ENCODE measurements at places on chromosomes 1 and 21.

GRCh38 chr1:181676269-181676668, 193.0 kb downstream of the CACNA1E start:
- no peak for DNase-seq

- DNase-seq: no peak
These were observed 57.4 kb downstream of the ARHGEF10L start for GRCh38 chr1:17596651-17597509.

GRCh38 chr1:51504806-51505525, 14.1 kb downstream of the EPS15 start:
- DNase-seq: no peak

DNA sequence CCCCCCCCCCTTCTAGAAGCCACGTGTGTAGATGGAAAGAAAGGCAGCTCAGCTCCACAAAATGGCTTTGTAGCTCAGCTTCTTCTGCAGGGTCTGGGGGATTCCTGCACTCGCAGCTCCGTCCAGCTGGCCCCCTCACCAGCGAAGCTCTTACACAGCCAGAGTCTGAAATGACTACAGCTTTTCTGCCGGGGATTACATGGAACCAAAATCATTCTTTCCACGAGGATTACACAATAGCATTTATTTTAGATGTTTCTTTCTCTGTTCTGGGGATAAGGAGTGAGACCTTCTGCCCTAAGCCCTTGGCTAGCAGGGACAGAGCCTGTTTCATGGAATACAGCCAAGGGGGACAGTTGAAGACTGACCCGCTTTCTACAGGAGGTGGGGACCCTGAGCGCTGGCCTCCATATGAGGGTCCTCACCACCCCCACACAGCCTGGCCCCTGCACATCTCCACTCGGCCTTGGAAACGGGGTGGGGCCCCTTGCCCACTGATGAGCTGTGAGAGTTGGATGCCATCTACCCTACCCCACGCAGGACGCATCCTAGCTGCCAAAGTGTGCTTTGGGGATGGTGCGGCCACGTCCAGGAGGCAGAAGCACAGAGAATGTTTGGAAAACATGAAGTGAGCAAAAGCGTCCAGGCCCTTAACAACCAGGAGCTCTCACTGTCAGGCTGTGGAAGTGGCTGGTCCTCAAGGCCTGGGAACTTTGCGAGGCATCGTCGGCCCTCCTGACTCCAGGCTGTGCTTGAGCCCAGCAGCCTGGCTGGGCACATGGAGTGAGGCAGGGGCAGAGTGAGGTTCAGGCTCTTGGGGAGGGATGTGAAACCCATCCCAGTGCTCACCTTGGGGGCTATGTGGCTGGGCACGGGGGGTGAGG, 14.5 kb downstream of the ACTRT2 start:
- no peak for DNase-seq

- DNase-seq: no peak
These were observed 28.4 kb downstream of the ELF3 start for GRCh38 chr1:202038688-202039346.

DNA sequence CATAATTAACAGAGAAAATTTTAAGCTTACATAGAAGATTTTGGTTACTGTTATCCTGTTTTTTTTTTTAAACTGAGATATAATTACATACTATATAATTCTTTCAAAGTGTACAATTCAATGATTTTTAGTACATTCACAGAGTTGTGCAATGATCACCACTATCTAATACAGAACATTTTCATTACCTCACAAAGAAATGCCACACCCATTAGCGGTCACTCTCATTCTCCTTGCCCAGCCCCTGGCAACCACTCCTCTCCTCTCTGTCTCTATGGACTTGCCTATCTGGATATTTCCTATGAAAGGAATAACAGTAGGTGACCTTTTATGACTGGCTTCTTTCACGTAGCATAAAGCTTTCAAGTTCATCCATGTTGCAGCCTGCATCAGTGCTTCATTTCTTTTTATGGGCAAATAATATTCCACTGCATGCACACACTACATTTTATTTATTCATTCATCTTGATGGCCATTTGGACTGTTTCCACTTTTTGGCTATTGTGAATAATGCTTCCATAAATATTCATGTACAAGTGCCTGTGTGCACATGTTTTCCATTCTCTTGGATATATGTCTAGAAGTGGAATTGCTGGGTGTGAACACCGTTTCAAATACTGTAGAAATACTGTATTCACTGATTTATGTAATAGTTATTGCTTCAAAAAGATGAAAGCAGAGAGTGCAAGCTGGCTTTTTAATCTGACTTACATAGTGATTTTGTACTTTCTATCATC, 26.5 kb downstream of the TAF5L start:
- no peak for DNase-seq

DNA sequence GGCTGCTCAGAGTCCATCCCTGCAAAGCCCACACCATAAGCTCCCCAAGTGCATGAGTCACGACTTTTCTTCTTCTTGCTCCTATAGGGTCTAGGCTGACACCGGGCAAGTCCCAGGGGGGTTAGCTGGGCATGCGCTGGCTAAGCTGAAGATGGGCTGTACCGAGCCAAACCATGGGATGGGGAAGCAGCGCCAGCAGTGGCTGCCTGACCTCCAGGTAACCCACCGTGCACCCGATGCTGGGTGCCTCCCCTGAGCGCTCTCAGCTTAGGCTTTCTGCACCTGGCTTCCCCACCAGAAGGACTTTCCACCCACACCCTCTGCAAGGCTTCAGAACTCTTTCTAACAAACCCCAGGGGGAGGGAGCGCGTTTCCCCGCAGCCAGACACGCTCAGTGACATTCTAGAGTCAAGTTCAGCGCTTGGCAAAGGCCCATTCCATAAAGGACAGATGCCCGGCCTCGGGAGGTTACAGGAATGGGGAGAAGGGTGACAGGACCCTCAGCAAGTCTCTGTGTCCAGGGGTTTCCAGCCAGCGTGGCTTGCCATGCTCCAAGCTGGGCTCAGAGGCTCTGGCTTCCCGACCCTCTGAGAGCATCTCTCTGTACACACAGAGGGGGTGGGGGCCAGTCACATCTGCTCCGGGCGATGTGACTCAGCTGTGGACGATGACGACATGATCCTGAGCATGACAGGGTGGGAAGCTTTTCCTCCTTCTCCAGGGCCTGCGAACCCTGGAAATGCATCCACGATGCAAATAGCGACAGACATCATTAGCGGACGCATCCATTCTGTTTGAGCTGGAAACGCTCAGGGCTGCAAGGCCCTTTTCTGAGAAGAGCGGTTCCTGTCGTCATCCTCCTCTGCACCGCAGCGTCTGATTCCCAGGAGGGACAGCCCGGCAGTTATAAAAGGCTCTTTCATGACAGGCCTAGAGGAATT, 107.8 kb downstream of the SIK1 start:
- no peak for DNase-seq

DNA sequence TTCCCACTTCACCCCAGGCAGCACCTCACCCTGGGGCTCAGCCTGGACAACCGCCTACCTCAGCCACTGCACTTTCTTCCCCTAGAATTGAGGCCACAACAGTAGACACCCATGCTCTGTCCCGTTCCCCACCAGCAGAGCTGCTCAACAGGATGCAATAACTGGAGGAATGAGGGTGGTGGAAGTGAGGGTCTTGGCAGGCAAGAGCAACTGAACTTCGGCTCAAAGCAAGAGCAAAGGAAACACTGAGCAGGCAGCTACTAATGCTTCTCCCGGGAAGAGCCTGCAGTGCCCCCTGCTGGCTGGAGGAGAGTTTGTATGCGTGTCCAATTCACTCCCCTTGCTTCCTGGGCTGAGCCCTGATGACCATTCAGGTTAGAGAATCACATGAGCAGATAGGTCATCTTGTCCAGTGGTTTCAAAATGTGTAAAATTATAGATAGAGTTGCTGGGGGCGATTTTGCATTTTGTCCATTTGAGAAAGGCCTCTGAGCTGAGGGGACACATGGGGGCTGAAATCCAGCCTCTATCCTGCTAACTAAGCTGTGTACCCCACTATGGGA, 13.9 kb downstream of the NT5C1A start:
- peak; percentile 61 for DNase-seq

- no peak for DNase-seq
These were observed 192.0 kb downstream of the DHRS3 start for GRCh38 chr1:12426030-12426429.

- no peak for DNase-seq
These were observed 105.8 kb downstream of the TNFSF18 start for GRCh38 chr1:172944931-172945330.

- DNase-seq: peak; percentile 22
These were observed 51.0 kb downstream of the SMYD2 start for GRCh38 chr1:214331827-214332423.

DNA sequence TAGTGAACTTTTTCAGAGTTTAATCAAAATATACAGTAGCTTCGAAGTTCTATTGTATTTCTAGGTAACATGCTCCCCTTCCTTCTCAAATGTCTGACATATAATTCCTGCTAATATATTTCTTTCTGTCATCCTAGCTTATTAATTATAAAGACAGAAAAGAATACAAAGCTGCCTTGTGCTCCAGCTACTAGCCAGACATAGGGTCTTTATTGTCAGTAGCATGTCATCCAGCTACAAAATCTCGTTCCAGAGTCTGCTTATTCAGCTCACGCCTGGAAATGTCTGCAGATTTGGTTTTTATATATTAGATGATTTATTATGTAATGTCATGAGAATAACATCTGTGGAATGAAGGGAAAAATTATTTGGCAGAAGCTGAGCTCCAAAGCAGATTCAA, 1102.8 kb downstream of the BRINP3 start:
- no peak for DNase-seq

DNA sequence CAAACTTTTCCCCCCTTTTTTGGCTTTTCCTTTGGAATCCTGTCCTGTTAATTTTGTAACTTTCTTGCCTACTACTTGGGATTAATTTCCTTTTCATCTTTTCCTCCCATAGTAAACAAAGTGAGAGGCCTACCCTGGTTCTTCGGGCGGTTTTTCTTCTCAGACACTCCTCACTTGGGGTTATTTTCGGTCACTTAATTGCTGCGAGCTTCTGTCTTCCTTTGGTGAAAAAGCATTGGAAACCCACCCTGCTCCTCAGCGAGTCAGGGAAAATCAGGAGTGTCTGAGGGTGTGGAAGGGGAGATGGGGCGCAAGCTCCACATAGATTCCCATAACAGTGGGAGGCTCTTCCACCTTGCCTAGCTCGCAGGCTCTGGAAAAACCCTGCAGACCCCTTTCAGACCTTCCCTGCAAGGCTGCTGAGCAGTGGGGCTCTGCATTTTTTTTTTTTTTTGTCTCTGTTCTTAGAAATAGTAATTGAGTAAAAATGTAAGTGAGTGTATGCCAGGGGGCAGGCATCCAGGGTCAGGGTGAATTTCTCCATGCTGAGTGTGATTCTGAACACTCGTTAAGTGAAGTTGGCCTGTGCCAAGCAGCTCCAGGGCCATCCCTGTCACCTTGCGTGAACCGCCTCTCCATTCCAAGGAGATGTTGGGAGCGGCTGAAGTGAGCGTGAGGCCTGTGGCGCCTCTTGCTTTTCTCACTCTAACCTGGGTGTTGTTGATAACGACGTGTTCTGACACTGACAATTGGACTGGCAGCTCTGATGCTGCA, 20.3 kb downstream of the TGFB2 start:
- no peak for DNase-seq

GRCh38 chr1:29466258-29466657, 229.9 kb downstream of the PTPRU start:
- DNase-seq: no peak

DNA sequence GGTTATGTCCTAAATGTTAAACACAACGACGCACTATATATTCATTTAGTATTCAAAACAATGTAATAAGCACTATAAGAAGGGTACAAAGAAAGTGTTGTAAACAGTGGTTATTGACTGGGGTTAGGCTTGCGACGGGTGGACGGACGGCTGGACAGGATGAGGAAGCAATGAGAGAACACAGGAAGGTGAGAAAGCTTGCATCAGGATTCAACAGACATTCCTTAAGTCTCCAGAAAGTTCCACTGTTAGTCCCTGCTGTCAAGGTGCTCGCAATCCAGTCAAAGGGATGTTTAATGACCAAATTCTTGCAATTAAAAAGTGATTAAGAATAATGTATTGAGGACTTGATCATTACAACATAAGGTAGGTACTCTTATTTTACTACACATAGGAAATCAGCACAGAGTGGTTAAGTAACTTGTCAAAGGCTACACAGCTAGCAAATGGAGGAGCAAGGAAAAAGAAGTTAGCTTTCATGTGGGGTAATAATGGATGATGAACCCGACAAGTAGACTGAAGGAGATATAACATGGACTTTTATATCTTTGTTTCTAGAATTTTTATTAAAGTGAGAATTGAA, 994 bp upstream of the ACBD6 start:
- no peak for DNase-seq

DNA sequence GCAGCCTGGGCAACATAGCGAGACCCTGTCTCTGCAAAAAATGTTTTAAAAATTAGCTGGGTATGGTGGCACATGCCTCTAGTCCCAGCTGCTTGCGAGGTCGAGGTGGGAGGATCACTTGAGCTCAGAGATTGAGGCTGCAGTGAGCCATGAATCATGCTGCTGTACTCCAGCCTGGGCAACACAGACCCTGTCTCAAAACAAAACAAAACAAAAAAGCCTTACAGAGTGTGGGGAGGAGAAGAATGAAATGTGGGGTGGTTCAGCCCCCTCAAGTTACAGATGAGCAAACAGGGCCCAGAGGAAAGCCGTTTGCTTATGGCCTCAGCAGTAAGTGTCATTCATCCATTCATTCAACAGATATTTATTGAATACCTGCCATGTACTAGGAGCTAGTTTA, 40.7 kb downstream of the RPS6KA1 start:
- no peak for DNase-seq

DNA sequence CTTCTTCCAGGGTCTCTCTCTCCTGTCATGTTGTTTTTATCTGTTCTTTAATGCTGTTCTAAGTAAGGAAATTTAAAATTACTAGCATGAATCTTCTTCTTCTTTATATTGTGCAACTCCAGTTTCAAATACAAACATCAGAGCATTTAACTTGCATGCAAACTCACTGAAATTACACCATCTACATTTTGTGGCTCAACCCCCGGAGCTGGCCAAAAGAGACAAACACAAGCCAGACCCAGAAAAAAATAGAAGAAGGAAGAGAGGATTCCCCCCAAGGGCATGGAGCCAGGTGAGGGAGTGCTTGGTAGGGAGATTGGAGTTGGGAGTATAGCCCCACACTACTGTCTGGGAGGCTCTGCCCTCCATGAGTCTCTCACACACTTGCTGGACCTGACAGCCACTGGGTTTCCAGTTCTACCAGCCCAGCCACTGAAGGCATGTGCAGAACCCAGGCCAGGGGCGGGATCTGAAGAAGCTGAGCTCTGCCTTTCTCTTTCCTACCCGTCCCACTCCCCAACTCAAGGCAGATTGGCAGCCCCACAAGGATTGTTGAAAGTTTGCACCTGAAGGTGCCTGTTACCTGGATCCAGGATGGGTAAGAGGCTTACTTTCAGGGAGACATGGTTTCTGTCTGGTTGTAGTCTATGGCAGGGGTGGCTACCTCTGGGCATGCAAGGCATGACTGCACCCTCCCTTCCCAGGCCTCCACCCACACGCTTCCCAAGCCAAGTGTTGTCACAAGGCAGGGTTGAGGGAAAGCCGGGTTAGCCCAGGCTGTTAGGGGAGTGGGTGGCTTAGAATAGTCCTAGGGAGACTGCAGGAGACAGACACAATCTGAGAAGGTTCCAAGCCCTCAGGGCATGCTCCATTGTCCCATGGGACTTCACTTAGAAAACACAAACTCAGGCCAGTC, 297.2 kb downstream of the TGFB2 start:
- DNase-seq: no peak

All from stimulated activated CD4-positive, alpha-beta T cell treated with anti-CD3 and anti-CD28 coated beads, Interleukin-4, amount 100 ng/mL, for 4 hours (primary cell).